ENCODE measurements at places on chromosomes 2 and 18.

GRCh38 chr2:67717692-67718091 is 320.6 kb downstream of the ETAA1 start:
- DNase-seq: no peak

GRCh38 chr2:30113617-30114293 is 33.1 kb upstream of the YPEL5 start:
- DNase-seq: peak; percentile 81

DNA sequence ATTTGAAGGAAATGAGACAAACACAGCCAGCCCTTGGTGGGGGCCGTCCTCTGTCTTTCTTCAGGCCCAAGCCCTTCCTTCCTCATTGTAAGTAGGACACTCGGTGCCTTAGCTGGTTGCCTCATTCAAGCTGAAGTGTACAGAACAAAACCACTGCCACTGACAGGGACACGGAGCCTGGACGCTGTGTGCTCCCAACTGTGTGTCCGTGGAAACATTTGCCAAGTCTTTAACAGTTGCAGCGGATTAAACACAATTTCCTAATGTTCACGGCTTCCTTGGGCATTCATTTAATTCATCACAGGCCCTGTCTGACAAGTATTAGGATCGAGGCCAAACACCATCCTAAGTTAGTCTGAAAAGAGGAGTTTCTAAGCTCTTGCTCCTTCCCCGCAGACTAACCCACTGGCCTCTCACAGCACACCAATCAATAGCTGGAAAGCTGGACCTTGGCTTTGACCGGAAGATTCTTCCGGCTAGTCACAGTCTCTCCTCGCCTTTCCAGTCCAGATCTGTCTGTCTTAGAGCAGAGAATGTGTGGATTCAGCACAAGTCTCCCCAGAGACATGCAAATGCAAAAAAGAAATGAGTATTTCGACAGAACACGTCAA is 68.7 kb upstream of the ACSL3 start:
- no peak for DNase-seq

GRCh38 chr2:149314687-149315086 is 15.7 kb upstream of the LYPD6 start:
- no peak for DNase-seq

DNA sequence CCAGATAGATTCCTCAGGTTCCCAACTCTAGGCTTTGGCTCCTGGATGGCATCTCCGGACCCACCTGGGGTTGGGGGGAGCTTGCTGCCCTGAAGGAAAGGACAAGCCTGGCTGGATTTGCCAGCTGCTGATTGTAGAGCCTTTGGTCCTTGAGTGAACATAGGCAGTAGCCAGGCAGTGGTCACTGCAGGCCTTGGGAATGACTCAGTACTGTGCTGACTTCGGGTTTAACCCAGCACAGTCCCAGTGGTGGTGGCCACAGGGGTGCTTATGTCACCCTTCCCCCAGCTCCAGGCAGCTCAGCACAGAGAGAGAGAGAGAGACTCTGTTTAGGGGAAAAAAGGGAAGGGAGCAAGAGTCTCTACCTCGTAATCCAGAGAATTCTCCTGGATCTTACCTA is 27.7 kb upstream of the ACTR2 start:
- no peak for DNase-seq

GRCh38 chr2:66957677-66958076 is 439.5 kb upstream of the ETAA1 start:
- no peak for DNase-seq
